ENCODE measurements at places on chromosomes 12 and 14.

- peak; percentile 48 for DNase-seq
These were observed 2.5 kb downstream of the SLC38A1 start for GRCh38 chr12:46266382-46266791.

GRCh38 chr14:101525640-101526527 is 35.4 kb upstream of the DIO3 start:
- DNase-seq, result no peak

GRCh38 chr12:104371043-104371870 is 67.7 kb downstream of the EID3 start:
- no peak for DNase-seq

GRCh38 chr14:102824832-102825231 is 47.6 kb downstream of the TRAF3 start:
- no peak for DNase-seq

- no peak for DNase-seq
These were observed 17.8 kb downstream of the KCNK13 start for GRCh38 chr14:90079576-90079975.

DNA sequence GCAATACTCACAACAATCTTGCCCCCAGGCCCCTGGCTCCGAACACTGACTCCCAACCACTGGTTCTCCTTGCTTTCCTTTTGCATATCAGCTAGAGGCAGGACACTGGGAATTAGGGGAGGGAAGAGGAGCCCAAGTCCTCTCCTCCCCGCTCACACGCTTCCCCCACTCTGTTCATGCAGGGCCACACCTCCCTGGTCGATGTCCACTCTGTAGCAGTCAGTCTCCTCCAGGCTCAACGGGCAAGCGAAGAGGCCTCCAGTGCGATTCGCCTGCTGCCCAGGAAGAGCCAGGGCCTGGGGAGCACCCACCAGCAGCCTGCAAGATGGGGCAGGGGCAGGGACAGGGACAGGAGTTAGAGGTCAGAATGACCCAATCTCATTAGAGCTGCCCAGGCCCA is 4.8 kb downstream of the ITGA7 start:
- no peak for DNase-seq

DNA sequence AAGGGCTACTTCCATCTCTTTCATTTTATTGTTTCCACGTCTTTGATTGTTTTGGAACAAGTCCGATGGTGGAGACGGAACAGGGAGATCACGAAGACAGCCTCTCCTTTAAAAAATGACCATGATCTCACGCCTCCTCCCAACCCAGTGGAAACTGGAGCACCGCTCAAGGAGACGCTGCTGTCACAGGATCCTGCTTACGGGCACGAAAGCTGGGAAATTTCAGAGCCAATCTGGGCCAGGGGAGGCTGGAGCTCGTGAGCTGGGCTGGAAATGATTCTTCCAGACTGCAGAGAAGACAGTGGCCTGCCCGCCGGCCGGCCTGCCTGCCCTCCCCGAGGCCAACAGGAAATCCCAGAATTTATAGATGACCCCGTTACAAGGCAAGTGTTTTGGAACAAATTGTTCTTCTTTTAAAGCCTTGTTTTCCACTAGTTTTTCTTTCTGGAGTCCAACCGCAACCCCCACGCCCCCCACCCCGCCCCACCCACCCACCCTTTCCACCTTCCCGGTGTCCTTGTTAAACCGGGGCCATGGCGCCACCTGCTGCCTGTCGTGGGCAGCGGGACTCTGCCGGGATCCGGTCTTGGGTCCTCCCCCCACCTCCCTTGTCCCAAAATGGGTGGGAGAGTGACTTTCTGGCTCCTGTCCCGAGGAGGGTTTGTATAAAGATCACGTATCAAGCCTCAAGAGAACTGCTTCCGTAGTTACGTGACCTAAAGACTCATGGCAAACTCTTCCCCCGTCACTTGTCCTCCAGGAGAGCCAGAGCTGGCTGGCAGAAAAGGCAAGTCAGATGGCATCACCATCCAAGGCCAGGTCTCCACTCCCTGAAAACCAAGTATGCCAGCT is 40.3 kb downstream of the MAP1LC3B2 start:
- DNase-seq, result peak; percentile 77

GRCh38 chr12:102407776-102408486 is 72.4 kb downstream of the IGF1 start:
- DNase-seq, result no peak

DNA sequence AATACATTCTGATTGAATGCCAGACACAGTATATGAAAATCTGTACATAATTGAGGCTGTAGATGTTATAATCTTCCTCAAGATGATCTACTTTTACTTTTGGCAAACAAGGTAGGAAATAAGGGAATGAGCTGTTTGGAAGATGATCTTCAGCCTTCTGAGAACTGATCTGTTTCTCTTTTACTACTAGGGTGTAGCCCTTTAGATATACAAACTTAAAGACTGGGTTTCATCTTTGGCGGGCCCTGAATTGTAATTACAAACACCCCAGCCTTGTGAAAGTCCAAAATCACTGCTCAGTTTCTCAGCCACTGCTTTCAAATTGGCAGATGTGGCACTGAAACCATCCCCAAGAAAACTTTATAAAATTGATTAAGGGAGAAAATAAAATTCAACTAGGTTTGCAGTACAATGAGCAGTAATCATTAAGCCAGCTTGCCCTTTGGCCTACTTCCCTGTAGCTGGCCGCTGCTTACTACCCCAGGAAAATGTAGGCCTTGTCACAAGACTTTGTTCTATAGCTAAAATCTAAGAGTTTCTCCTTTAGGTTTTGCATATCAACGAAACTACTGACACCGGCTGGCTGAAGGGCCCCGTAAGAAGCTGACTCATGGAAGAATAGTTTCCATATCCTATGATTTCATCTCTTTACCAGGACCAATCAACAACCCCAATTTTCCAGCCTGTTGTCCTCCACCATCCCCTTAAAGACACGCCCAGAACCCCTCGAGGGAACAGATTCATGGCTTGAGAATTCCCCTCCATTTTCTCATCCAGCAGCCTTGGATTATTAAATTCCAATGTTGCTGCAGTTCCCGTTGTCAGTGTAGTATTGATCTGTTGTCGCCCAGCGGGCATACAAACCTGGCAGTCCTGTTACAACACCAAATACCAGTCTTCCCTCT is 210.8 kb downstream of the PCNX1 start:
- no peak for DNase-seq

DNA sequence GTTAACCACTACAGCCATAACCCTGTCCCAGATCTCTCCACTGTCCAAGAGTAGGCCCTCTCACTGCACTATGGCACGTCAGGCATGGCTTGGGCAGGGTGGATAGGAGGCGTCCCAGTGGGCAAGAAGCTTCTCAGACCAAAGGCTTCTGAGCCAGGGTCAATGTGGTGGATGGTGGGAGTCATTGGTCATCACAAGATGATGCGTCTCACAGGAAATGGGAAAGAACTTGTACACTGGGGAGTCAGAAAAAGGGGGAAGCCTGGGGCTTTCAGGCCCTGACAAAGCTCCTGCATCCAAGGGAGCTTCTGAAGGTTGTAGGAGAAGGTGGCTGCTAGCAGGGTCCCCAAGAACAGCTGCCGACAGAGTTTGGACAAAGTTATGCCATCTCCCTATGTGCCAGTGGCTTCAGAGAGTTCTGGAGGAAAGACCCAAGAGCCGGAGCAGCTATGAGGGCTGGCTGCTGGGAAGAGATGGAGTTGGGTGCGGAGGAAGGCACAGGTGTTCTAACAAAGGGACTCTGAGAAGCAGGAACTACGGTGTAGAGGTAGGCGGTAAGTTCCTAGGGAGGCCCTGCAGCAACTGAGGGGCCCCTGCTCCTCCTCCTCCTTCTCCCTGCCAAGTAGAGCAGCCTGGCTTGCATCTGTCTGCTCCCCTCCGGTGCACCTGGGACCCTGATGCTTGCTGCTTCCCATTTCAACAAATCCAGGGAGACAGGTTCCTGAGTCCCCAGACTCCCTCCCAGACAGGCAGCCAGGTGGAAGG is 81.1 kb downstream of the ARL6IP4 start:
- DNase-seq, result no peak

DNA sequence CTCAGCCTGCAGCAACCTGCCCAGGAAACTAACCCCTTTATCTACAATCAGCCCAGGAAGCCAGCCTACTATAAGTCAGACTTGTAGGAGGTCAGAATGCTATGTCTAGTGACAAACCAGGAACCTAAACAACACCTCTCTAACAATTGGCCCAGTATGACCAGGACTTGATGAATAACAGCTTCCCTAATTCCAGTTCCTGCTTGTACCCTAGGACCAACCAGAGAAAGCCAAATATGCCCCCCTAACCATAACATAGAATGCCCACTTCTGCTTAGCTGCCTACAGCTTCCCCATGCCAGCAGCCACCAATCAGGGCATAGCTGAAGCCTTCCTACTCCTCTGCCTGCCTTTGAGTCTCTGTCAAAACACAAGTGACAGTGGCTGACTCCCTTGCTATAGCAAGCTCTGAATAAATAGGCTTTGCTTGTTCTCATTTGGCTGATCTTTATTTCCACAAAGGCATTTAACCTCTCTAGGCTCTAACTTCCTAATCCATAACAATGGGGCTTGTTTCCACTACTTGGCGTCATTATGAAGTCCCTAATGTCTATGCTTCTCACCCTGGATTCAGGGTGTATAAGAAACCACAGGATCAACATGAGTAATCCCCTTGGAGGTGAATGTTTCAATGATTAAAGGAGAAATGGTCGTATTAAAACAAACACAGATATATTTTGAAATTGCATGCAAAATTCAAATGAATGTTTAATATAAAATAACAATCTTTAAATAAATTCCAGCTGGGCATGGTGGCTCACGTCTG is 220.2 kb downstream of the ANO6 start:
- no peak for DNase-seq

GRCh38 chr12:125259178-125259867 is 194.1 kb downstream of the AACS start:
- no peak for DNase-seq

GRCh38 chr12:96447256-96447655 is 42.1 kb upstream of the CFAP54 start:
- DNase-seq, result no peak

- peak; percentile 61 for DNase-seq
These were observed 96.1 kb downstream of the CRADD start for GRCh38 chr12:93773122-93773871.

- DNase-seq, result no peak
These were observed 45.5 kb downstream of the CHGA start for GRCh38 chr14:92968291-92969020.

DNA sequence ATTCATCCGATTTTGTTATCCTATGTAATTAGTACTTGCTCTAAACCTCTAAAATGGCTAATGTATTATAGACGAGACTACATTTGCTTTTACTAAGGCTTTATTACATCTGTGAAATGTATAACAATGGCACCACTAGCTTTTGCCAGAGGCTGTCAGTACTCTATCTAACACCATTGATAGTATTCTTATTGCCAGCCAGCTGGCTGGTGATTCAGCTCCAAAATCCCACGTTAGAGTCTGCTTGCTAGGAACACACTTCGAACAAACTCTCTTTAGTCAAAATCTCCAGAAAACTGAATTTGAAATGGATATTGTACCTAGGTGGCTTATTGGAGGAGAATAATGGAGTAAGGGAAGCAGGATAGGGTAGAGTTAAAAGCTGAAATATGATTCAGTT is 839.2 kb downstream of the SLC6A15 start:
- DNase-seq, result no peak

DNA sequence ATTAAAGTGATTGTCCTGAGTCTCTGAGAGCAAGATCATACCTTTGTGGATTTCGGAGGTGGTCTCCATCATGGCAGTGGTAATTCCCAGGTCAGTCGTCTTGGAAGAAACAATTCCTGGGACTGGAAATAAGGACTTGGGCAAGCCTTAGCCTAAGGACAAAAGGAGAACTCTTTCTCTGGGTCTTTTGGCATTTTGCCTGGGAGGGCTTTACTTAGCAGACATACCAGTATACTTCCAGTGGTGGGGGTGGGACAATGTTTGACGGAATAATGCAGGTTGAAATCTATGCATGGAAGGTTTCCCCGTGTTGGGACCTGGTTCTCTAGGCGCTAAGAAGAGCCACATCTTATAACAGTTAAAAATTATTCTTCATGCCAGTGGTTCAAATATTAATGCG is 70.4 kb upstream of the USP44 start:
- no peak for DNase-seq

DNA sequence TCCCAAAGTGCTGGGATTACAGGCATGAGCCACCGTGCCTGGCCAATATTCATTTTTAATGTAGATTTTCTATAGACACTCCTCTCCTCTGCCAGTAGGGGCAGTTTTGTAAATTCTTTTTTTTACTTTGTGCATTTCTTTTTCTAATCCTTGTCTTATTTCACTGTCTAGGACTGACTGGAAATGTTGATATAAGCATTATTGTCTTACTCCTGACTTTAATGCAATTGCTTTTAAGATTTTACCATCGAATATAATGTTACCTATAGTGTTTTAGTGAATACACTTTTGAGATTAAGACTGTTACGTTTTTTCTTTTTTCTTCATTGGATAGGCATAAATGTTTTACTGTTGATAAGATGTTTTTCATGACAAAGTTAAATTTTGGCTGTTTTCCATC is 35.4 kb upstream of the EMP1 start:
- DNase-seq, result no peak

GRCh38 chr12:96902076-96902475 is 5.0 kb upstream of the NEDD1 start:
- DNase-seq, result no peak

DNA sequence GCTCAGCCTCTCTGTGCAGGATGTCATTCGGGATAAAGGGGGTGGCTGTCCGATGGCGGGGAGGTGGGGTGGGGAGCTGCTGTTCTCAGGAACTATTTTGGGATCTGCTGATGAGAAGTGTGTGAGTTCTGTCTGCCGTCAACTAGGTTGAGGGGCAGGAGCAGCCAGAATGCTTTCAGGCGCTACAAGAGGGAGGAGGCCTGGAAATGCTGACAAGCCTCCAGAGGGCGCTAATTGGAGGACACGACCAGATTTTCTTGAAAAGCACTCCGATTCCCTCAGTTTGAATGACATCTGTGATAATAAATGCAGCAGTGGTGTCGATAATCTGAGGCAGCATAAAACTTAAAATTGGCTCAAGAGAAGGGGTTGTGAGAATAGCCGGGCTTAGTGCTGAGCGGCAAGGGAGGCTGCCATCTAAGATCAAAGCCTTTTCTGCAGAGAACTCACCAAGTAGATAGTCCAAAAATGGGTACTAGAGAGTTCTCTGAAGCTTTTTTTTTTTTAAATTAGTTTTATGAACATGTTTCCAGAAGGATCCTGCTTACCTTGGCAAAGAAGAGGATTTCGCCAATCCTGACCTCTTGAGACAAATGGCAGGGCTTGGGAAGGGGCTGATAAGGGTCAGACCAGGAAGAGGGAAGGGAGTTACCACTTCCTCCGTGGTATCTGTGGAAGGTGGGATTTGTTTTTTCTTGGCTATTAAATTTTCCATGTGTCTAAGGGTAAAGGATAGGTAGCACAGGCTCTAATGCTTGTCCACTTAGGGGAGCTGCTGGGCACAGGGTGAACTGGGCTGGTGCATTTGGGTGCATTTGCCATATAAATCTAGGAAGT is 94.4 kb downstream of the CRACR2A start:
- DNase-seq, result peak; percentile 36

DNA sequence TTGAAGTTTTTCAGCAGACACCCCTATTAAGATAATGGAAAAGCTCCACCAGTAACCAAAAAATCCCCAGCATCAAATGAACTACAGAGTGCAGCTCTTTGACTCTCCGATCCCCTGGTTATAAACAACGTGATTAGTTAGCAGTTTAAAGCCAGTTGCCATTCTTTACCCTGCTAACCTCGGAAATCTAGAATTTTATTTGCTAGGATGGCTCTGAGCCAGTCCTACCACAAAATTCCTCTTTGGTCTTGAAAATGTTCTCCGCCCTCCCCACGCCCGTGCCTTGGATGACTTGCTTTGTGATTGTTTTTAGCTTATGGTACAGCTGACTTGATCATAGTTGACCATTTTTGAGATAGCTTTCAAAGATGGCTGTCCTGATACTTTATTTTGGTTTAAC is 1.2 kb downstream of the KLHDC2 start:
- no peak for DNase-seq

GRCh38 chr12:117854339-117855012 is 114.3 kb downstream of the KSR2 start:
- peak; percentile 70 for DNase-seq

All from activated CD4-positive, alpha-beta T cell treated with anti-CD3 and anti-CD28 coated beads for 48 hours (primary cell).